ENCODE measurements at places on chromosomes 3 and 15.

DNA sequence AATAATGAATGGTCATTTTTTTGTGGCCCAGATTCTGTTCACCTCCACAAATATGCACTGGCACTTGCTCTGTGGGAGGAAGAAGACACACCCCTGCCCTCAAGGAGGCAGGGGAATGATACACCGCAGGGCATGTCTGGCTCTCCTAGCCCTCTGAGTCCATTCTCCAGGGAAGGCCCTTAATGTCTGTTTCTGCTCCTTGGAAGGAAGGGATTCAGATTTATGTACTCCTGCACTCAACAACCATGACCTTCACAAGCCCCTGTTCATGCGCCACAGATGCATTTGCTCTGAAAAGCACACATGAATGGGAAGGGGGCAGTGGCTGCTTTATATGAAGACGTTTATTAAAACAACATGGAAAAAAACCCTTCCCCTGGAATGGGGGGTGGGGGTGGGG is 333.8 kb downstream of the EPHB1 start:
- no peak for DNase-seq

GRCh38 chr3:137763594-137763938 is 549 bp upstream of the SOX14 start:
- DNase-seq = no peak

- DNase-seq = no peak
These were observed 448.6 kb upstream of the PROK2 start for GRCh38 chr3:72233571-72233970.

DNA sequence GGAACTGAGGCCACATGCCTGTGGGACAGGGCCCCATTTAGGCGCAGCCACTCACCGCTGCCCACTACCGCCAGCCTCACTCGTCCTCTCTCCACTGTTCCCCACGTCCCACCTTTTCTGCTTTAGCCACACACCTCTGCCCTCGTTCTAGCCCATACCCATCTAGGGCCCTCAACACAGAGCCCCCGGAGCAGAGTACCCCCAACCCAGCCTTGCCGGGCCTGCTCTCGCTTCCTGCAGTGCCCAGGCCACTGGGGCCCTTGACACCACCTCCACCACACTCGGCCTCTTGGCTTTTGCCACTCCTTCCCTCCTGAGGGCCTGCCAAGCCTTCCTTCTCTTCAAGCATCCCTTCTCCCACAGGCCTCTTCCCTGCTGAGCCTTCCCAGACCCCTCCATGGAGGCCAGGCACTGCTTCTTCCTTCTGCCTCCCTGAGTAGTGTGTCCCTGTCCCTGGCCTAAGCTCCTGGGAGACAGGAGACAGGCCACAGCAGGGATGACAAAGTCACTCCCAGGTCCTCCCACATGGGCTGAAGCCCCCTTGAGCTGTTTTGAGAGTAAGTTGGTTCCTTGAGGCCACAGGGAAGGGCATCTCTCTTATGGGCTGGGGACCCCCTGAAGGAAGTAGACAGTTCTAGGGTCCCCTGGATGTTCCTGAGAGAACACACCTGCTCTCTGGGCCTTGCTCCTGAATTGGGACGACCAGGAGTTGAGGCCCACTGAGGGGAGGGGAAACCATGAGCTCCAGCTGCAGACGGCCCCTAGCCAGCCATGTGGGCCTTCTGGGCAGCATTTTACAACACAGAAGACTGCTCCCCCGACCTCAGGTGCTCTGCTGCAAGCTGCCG is 4.4 kb downstream of the PRSS50 start:
- no peak for DNase-seq

- DNase-seq = no peak
These were observed 26.4 kb downstream of the RTF1 start for GRCh38 chr15:41443275-41443674.

All from NCI-H2171 (cell line).